ENCODE measurements at places on chromosomes 1 and 21.

DNA sequence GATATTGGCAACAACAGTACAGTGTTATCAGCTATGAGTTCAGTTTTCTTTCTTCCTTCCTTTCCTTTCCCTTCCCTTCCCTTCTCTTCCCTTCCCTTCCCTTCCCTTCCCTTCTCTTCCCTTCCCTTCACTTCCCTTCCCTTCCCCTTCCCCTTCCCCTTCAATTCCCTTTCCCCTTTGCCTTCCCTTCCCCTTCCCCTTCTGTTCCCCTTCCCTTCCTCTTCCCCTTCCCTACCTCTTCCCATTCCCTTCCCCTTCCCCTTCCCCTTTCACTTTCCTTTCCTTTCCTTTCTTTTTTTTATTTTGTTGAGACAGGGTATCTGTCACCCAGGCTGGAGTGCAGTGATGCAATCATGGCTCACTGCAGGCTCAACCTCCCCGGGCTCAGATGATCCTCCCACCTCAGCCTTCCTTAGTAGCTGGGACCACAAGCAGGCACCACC is 72.3 kb upstream of the CAPZB start:
- peak; percentile 35 for DNase-seq

DNA sequence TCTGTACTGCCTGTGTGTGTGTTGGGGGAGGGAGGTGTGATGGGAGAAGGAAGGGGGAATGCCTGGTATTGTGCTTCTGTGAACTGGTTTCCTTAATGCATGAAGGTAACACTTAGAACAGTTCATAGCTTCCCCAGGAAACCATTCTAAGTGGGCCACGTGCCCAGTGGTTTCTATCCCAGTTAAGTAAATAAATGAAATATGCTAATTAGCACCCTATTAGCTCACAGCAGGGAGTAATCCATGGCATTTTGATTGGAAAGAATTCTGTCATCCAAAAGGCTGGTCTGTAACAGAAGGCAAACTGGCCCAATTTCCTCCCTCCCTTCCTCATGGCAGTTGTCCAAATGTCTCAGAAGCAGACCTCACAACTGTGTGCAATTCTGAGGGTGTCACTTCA is 199.3 kb downstream of the TTLL7 start:
- peak; percentile 75 for DNase-seq

DNA sequence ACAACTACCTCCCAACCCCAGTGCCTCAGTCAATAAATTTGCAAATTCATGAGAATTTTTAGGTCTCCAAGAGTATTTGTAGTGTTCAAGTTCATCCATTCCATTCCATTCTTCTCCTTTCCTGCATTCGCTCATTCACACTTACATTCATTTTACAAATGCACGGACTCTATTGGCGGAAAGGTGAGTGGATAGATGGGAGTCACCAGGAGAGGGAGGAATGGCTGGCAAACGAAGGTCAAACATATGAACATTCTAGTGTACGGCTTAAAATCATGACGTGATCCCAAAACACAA is 2.5 kb downstream of the LORICRIN start:
- no peak for DNase-seq

DNA sequence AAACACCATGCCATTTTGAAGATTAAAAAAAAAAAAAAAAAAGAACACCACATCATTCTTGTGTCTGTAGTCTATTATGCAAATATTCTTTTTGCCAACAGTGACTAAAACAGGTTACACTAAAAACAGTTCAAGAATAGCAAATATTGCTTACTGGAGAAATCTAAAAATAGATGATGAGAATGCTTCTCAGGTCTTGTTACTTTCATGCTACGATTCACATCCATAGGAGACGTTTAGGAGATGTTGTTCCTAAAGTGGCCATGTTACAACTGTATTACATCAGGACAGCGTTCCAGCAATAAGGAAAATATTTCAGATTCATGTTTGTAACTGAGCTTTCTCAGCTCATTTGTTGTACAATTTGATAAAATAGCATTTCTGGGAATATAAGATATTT is 32.3 kb downstream of the RAB3GAP2 start:
- peak; percentile 6 for DNase-seq
